ENCODE measurements at places on chromosomes 5 and 9.
A peak's percentile ranks its signal among the peaks of the same experiment; 100 is the strongest.

DNA sequence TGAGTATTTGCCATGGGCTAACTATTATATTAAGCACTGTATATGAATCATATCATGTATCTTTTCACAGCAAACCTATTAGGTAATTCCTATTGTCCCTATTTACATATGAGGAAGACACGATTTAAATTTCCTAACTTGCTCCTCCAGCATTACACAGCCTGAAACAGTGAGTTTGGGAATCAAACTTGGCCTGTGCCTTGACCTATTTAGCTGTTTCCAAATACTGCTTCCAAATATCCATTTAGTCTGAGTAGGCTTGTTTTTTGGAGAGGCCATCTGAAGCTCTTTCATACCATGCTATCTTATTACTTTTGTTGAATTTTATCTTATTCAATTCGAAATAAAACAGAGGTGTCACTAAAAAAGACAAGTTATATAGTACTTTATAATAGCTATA lies 447.3 kb upstream of the MPDZ start:
- peaks cover 6% of the 10 kb centered on the region for H3K4me1 ChIP-seq
- H3K4me3 ChIP-seq, result no peak overlapping the region
- H3K27me3 ChIP-seq, result peaks cover 3% of the 10 kb centered on the region
- DNase-seq, result no peak
- no peak overlapping the region for H3K27ac ChIP-seq
- H3K36me3 ChIP-seq, result no peaks in the 10 kb centered on the region

DNA sequence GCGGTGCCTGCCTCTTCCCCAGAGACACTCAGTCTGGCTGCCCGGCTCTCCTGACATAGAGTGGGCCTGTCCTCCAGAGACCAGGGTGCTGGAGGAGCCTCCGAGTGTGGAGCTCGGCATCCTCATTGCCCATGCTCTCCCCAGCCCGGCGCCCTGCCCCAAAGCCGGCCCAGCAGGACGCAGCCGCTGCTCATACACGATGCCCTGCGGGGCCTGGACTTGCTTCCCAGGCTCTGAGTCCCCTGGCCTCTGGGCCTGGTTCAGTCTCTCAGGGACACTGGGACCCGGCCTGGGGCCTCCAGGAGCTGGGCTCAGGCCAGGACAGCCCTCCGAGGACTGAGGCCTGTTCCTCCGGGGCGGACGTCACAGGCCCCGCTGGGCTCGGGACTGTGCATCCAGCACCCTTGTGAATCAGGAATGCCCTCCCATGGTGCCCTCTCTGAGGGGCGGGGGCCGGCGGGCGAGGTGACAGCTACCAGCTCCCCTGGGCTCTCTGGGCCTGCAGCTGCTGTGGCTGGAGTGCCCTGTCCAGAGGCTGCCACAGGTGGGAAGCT lies 23.2 kb downstream of the TPPP start:
- peaks cover 5% of the 10 kb centered on the region for H3K36me3 ChIP-seq
- H3K27me3 ChIP-seq, result peaks cover 34% of the 10 kb centered on the region
- no peak overlapping the region for H3K4me3 ChIP-seq

GRCh38 chr5:148653291-148653835 lies 964 bp downstream of the HTR4 start:
- no peak overlapping the region for H3K27ac ChIP-seq
- peaks cover 54% of the 10 kb centered on the region for H3K27me3 ChIP-seq
- no peak for DNase-seq
- peaks cover 4% of the 10 kb centered on the region for H3K4me1 ChIP-seq
- no peaks in the 10 kb centered on the region for H3K36me3 ChIP-seq

GRCh38 chr5:96720408-96720807 lies 58.2 kb downstream of the CAST start:
- H3K27ac ChIP-seq, result peak overlapping the region; percentile 22
- no peak for DNase-seq
- peaks cover 9% of the 10 kb centered on the region for H3K4me1 ChIP-seq
- no peaks in the 10 kb centered on the region for H3K27me3 ChIP-seq
- no peak overlapping the region for H3K4me3 ChIP-seq

DNA sequence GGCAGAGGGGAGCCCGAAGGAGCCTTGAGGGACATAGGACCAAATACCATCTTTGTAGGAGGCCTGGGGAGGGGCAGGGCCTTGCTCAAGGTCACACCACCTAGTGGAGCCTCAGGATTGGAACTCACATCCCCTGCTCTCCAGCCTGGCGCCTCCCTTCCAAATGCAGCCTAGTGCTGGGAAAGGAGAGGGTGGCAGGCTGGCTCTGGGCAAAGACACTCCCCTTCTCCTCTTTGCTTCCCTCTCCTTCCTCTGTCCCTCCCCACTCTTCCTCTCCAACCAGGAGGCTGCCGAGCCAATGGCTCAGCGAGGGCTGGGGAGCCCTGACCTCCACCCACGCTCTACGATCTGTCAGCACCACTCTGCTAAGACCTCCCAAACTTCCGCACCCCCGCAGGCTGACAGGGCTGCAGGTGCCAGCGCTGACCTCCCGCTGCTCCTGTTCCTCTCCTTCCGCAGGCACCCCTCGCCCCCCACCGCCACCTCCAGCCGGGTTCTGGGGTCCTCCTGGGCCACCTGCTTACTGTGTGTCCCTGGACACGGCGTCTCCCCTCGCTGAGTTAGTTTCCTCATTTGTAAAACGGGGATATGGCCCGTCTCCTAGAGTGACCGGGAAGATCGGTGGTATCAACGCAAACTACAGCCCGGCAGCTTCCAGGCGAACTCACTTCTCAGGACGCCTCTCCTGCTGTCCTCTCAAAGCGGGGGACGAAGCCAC lies 52.9 kb downstream of the C9orf50 start:
- peaks cover 41% of the 10 kb centered on the region for H3K4me1 ChIP-seq
- H3K27me3 ChIP-seq, result no peaks in the 10 kb centered on the region
- H3K27ac ChIP-seq, result peak overlapping the region; percentile 64
- peak overlapping the region; percentile 54 for H3K4me3 ChIP-seq

All from mesenchymal stem cell (in vitro differentiated cells and primary cell).